ENCODE measurements at places on chromosomes 11 and 22.

DNA sequence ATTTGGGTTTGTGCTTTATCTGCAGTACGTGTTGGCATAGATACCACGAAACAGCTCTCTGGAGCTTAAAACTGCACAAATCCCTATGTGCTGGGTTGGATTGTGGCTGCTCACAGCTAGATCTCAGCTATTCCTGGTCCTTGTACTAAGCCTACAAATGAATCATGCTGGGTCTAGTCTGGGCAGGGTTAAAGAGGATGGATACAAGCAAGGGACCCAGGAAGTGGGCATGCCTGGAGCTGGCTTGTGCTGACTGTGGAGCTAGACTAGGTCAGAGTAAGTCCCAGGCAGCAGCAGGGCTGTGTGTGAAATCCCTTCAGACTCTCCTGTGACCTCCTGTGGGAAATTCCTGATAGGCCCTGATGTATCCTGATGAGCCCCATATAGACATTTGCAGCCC lies 3.9 kb upstream of the E2F8 start:
- DNase-seq: no peak

DNA sequence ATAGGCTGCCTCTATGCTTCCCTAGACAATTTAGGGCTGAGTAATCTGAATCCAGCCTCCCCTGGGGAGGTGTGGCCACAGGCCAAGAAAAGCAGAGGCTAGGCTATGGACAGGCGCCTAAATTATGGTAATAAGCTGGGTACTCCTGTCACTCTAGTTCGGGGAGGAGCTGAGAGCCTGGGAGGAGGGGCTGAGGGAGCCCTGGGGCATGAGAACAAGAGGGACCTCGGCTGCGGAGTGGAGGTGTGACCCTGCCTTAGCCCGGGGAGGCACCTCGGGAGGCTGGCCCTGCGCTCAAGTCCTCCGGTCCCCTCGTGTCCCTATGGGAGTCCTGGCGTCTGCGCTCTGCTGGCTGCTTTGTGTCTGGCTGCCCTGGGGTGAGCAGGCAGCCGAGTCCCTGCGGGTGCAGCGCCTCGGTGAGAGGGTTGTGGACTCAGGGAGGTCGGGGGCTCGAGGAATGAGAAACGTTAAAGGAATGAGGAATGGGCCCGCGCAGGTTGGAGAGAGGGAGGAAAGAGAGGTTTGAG lies at the start of gene OTOG:
OTOG (plus strand) TSS at position 209 of the 527 bp plus-strand sequence; CDS start at position 323, 114 bp downstream.
- DNase-seq: no peak

GRCh38 chr22:29205594-29206371 lies at the start of gene EMID1:
TSS of gene EMID1 (plus strand) at chr22:29205896. CDS start at chr22:29206039, 143 bp downstream.
- no peak for DNase-seq

GRCh38 chr11:95907476-95907875 lies 16.4 kb downstream of the MTMR2 start:
- no peak for DNase-seq

DNA sequence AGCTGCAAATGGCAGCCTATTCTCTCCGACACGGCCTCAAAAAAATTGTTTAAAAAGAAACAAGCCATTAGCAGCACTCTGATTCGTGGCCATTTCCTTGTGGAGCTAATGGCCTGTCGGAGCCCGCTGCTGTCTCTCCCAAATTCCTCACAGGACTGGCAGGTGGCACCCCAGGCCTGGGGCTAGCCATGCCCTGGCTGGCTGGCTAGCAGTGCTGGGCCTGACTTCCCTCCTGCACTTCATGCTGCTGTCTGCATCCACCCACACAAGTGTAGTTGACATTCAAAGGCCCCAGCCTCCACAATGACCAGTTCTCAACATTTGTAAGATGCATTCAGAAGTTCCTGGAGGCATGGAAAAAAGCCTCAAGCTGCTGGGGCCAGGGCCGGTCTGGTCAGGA lies 61.5 kb downstream of the SMCO4 start:
- no peak for DNase-seq

DNA sequence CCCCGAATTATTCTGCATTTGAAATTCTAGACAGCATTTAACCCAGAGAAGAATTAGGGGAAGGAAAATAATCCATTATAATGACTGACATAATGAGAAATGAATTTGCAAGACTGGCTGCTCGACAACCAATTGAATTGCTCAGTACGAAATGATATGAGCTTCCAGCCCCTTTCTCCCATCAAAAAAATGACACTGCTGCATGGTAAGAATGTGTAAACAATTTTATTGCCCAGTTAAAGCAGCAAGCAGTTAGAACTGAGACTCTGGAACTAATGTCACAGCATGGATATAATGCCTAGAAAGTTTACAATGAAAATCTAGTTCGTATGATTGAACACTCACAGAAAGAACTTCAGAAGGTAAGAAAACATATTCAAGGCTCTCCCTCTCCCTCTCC lies 24.7 kb upstream of the PCF11 start:
- DNase-seq: no peak

DNA sequence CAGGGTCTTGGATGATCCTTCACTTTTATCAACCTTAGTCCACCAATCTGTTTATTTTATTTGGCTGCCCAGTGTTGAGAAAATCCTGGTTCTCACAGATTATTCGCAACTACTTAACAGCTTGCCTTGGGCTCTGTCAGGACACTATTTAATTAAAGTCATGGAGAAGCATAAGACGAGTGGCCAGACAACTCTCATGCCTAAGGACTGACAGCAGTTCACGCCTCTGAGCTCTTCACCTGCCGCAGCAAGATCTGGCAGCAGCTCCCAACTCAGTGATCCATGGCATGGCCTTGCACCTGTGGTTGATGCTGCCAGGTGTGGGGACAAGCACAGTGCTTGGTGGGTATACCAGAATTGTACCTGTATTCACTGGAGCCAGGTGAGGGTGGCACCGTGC lies 37.8 kb downstream of the HIRA start:
- no peak for DNase-seq

DNA sequence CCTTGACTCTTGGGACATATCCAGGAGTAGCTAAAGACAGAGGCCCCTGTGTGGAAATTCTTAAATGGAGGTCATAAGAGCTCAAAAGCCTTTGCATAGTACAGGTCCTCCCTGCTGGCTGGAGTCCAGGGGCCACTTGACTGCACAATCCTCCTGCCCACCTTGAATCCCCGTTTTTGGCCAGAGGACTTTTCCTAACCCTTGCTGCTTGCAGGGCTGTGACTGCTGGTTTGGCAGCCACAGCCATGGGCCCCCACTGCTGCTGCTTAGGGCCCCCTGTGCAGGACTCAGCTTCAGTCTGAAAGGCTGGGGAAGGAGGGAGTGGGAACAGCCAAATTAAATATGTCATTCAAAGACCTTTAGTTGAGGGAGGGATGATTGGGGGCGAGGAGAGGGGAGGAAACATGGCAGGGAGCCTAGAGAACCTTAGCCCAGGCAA lies 33.4 kb downstream of the ARHGAP1 start:
- no peak for DNase-seq

DNA sequence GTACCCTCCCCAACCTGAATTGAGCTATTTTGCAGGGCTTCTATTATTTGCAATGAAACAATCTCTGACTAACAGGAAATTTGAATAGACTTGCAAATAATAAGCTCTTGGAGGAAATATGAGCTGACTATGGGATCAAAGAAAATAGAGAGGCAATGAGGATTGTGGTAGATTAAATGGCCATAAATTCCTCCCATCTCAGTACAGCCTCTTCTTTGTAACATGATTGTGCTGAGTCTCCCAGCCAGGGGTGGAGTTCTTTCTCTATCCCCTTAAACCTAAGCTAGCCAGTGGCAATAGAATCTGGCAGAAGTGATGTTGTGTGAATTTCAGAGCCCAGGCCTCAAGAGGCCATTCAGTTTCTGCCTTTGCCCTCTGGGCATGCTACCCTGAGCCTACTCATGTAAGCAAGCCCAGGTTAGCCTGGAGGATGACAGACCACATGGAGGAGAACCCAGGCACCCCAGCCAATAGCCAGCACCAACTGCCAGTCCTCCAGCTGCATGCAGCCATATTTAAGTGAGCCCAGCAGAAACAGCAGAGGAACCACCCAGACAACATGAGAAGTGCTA lies 86.8 kb upstream of the TP53I11 start:
- DNase-seq: no peak

- no peak for DNase-seq
Observed at GRCh38 chr11:109480251-109480650, 58.3 kb downstream of the C11orf87 start.

DNA sequence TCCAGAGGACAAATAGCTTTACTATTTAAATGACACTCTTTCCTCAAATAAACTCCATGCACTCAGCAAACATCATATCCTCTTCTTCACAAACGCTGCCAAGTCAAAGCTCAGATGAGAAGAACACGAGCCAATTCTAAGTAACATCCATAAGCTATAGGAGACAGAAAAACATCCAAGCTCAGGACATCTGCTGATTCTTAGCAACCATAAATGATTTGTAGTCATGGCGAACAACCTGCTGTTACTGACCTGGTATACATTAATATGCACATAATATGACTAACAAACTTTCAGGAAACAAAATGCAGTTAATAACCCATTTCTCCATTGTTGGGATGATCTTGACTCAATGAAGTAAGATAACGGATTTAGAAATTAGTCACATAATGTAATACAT lies 6.7 kb downstream of the GALNT18 start:
- no peak for DNase-seq

DNA sequence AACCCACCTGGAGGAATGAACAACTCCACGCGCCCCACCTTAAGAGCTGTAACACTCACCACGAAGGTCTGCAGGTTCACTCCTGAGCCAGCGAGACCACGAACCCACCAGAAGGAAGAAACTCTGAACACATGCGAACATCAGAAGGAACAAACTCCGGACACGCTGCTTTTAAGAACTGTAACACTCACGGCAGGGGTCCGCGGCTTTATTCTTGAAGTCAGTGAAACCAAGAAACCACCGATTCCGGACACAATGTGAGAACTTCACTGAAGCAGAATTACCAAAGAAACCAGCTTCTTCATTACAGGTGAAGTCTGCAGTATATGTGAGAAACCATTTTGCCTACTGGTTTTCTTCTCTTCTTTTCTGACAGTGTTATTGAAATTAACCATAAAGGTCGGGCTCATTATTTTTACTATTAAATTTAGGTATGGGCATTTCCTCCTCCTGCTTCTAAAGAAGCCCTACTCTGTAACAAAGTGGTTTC lies 303.0 kb downstream of the KCNA4 start:
- DNase-seq: no peak

GRCh38 chr11:75031224-75031753 lies 42.6 kb downstream of the NEU3 start:
- DNase-seq: no peak

GRCh38 chr22:42116848-42117424 lies 13.7 kb downstream of the CYP2D6 start:
- no peak for DNase-seq

DNA sequence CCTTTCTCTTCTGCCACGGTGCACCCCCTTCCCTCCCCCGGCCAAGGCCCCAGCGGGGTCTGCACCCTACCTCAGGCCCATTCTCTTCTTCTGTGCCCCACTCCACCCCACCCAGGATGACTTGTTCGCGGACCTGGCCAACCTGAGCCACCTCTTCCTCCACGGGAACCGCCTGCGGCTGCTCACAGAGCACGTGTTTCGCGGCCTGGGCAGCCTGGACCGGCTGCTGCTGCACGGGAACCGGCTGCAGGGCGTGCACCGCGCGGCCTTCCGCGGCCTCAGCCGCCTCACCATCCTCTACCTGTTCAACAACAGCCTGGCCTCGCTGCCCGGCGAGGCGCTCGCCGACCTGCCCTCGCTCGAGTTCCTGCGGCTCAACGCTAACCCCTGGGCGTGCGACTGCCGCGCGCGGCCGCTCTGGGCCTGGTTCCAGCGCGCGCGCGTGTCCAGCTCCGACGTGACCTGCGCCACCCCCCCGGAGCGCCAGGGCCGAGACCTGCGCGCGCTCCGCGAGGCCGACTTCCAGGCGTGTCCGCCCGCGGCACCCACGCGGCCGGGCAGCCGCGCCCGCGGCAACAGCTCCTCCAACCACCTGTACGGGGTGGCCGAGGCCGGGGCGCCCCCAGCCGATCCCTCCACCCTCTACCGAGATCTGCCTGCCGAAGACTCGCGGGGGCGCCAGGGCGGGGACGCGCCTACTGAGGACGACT lies 15.9 kb downstream of the RTN4RL2 start:
- DNase-seq: peak; percentile 12

DNA sequence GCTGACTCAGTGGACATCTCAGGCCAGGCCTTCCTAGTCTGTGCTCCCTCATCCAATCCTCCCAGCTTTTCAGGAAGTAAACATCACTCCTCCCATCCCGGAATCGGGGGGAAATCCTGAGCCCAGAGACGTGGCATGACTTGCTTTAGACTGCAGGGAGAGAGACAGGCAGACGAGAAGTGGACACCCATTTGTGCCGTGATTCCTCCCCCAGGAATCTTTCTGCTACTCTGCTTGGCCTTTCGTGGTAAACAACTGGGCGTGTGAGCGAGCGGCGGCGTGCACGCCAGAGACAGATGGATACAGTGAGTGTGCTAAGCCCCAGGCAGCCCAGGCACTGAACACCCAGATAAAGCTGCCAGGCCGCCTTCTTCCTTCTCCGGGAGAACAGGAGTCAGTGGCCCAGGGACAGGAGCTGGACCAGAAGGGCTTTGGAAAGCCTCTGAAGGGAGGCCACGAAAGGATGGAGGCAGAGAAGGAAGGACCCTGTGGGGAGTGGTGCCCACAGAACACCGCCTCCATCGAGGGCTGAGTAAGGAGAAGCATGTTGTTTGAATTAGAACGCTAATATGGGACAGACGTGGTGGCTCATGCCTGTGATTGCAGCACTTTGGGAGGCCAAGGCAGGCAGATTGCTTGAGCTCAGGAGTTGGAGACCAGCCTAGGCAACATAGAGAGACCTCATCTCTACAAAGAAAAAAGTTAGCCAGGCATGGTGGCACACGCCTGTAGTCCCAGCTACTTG lies 53.0 kb upstream of the PRR5 start:
- DNase-seq: no peak

DNA sequence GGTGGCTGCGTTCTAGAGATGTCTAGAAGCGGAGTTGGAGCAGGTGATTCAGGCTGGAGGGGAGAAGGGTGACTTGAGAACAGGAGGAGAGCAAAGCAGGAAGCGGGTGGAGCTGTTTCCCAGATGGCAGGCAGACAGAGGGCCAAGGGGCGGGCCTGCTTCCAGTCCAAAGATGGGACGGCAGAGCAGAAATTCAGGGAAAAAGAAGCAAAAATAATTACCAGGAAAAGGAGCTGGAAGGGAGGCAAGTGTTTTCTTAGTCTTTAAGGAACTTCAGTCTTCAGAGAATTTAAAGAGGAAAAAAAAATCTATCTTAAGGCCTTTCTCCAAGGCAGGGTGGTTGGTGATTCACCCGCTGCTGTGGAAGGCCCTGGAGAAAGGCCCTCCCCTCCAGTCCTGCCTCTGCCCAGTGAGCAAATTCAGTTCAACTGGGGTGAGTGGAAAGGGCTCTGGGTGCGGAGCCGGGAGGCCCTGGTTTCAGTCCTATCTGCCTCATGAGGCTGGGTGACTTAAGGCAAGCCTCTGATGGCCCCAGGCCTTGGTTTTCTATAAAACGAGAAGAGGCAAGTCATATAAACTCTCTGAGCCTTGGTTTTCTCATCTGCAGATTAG lies 4.5 kb upstream of the CREB3L1 start:
- no peak for DNase-seq
